ENCODE measurements at places on chromosomes 16 and 17. TPM values are rescaled to one million over a fixed set of nuclear protein-coding genes. Genes with fewer than 3 reads are reported as not detected.

GRCh38 chr17:10018461-10018891 is 113.4 kb upstream of the RCVRN start:
- peak; percentile 74 for DNase-seq

DNA sequence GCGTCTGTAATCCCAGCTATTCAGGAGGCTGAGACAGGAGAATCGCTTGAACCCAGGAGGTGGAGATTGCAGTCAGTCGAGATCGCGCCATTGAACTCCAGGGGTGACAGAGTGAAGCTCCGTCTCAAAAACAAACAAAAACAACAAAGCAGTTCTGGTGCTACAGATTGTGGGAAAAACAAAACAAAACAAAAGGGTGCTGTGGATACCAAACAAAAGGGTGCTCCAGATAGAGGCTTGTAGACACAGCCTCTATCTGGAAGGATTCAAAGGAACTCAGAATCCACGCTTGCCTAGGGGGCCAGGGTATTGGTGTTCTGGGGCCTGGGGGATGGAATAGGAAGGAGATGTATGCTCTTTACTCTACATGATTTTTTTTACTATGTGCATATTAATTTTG is 2.5 kb downstream of the MYLK3 start:
- no peak for DNase-seq

GRCh38 chr16:50276801-50277555 is 10.6 kb downstream of the ADCY7 start:
- DNase-seq = peak; percentile 60

DNA sequence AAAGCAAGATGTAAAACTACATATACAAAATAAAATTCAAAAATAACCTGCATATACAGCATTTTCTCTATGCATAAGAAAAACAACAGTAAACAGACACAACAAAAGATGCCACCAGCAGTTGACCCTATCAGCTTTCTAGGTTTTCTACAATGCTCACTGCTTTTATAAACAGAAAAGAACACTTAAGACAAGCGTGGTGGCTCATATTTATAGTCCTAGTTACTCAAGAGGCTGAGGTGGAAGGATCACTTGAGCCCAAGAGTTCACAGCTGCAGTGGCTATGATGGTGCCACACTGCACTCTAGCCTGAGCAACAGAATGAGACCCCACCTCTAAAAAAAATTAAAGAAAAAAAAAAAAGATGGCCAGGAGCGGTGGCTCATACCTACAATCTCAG is 46.5 kb upstream of the ATP2A3 start:
- no peak for DNase-seq

GRCh38 chr16:81837312-81837751 is 58.2 kb downstream of the PLCG2 start:
- peak; percentile 63 for DNase-seq

GRCh38 chr17:38547444-38547843 is 58.3 kb downstream of the SRCIN1 start:
- no peak for DNase-seq

The CTRB2 gene
- not detected for total RNA-seq

GRCh38 chr17:43125967-43126910 is 1.1 kb upstream of the BRCA1 start:
- peak; percentile 24 for DNase-seq

- peak; percentile 20 for DNase-seq
Measured at GRCh38 chr17:17304521-17304985, 1.4 kb downstream of the NT5M start.

GRCh38 chr16:75854152-75854551 is 127.9 kb upstream of the CPHXL start:
- no peak for DNase-seq

The PNMT gene
- 0.76 TPM for total RNA-seq

The CHRNE gene
- 0.99 TPM for total RNA-seq

The ASGR1 gene
- 0.32 TPM for total RNA-seq

- no peak for DNase-seq
Measured at GRCh38 chr17:42130310-42130936, 7.8 kb downstream of the HSPB9 start.

The TBC1D3 gene
- 1.7 TPM for total RNA-seq

The KRTAP9-2 gene
- total RNA-seq = not detected

The TM4SF5 gene
- not detected for total RNA-seq

The TRIM72 gene
- 0.05 TPM for total RNA-seq

The TMC7 gene
- not detected for total RNA-seq

The SLFN14 gene
- not detected for total RNA-seq

GRCh38 chr17:4301066-4301465 is 37.3 kb upstream of the ANKFY1 start:
- no peak for DNase-seq

- peak; percentile 66 for DNase-seq
Measured at GRCh38 chr16:47493381-47494337, 32.5 kb downstream of the PHKB start.

The LGALS9C gene
- 0.44 TPM for total RNA-seq

DNA sequence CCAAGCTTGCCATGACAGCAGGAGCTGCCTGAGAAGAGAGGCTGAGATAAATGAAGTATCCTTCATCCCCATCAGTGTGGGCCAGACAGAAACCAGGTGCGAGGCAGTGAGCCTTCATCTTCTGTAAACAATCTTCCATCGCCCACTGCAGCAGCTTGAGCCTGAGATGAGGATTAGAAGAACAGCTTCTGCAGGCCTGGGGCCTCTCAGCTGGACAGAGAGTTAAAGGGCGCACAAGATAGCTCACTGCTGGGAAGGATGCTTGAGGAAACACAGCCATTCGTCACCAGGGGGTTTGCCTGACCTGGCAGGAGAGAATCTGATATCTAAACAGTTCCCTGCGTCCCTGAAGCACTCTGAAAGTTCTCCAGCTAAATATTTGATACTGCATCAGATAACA is 27.1 kb downstream of the HOXB1 start:
- DNase-seq = no peak

GRCh38 chr17:77609553-77610517 is 348.7 kb upstream of the TNRC6C start:
- DNase-seq = peak; percentile 82

The TEX14 gene
- total RNA-seq = 0.53 TPM

DNA sequence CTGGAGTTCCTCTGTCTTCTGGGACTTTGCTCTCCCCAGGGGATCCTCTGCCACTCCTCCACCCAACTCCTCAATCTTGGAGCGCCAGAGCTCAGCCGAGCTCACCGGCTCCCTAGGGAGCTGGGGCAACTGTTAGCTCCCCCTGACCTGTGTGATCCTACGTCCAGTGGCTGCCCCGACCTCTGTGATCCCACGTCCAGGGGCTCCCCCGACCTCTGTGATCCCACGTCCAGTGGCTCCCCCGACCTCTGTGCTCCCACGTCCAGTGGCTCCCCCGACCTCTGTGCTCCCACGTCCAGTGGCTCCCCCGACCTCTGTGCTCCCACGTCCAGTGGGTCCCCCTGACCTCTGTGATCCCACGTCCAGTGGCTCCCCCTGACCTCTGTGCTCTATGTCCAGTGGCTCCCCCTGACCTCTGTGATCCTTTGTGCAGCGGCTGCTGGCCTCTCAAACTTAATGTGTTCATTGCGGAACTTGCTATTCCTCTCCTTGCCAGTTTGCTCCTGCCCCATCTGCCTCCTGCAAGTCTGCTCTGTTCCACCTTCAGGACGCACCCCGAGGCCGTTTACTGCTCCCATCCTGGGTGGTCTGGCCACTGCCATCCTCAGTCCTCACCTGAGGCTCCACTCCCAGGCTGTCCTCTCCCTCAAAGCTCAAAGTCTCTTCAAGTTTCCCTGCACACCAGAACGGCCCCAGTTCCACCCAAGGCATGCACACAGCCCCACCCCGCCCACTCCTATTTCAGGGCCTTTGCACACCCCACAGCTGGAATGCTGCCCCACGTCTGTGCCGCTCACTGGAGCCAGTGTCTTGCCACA is 2.8 kb downstream of the VPS9D1 start:
- DNase-seq = no peak

DNA sequence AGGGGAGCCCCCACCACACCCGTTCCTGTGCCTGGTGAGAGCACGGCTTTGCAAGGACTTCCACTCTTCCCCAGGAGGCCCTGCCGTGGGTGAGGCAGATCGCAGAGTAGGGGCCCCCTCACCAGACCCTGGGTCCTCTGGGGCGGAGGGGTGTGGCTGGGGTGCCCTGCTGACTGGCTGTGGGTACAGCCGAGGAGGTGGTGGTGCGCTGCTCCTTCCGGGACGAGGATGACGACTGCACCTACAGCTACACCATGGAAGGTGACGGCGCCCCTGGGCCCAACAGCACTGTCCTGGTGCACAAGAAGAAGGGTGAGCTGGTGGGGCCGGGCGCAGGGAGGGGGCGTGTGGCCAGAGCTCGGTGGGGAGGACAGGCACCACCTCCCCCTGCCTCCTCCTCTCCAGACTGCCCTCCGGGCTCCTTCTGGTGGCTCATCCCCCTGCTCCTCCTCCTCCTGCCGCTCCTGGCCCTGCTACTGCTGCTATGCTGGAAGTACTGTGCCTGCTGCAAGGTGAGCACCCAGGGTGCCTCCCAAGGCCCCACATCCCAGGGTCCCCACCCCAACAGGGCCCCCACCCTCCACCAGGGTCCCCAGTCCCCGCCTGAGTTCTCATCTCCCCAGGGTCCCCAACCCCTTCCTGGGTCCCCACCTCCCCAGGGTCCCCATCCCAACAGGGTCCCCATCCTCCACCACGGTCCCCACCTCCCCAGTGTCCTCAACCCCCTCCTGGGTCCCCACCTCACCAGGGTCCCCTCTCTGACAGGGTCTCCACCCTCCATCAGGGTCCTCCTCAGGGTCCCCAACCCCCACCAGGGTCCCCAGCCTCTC is 16.1 kb downstream of the ITGB4 start:
- DNase-seq = no peak

The PRR35 gene
- total RNA-seq = not detected

- DNase-seq = no peak
Measured at GRCh38 chr16:87658564-87659225, 56.4 kb downstream of the JPH3 start.

- DNase-seq = no peak
Measured at GRCh38 chr17:39108461-39109375, 42.7 kb downstream of the PLXDC1 start.

DNA sequence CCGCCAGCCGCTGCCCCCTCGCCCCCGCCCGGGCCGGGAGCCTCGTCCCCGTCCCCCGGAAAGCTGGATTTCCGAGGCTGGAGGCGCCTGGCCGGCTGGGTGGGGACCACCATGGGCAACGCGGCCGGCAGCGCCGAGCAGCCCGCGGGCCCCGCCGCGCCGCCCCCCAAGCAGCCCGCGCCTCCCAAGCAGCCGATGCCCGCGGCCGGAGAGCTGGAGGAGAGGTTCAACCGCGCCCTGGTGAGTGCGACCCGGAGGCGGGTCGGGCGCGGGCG is 266 bp downstream of the FMNL1 start:
- DNase-seq = no peak

DNA sequence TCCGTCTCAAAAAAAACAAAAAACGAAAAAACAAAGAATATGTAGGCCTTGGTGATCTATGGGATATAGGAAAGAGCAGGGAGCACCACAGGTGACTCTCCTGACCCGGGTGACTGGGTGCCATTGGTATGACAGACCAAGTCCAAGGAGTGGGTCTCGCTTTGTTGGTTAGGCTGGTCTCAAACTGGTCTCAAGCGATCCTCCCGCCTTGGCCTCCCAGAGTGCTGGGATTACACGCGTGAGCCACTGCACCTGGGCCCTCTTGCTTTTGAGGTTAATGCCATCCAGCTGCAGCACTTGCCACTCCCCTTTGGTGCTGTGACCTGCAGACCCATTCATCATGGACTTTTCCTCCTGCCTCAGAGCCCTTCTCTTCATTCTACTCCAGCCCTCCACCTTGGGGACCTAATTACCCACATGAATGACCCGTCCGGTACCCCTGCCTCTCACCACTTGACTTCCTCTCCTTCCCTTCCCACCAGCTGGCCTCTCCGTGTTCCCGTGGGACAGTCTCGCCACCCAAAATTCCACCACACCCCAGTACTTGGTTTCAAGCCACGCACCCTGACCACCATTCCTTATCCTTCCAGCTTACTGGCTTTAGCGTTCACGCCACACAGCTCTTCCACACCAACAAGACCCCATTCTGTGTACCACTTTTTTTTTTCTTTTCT is 3.2 kb upstream of the UBE2G1 start:
- peak; percentile 25 for DNase-seq

The MILR1 gene
- total RNA-seq = 9.4 TPM

The KREMEN2 gene
- 0.17 TPM for total RNA-seq

DNA sequence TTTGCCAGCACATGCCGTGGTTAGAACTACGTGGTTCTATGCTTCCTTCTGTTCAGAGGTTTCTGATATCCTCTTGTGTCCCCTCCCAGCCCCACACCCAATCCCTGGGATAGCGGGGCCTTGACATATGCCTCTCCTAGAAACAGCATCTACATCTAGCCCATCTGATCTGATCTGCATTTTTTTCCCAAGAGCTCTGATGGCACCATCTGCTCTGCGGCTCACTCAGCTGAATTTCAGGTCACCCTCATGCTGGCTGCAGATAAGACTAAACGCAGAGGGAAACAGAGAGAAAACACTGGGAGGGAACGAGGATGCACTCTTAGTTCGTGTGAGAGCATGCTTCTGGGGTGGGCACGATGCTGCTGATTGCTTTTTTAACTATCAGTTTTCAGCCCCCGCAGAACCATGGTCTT is 10.7 kb downstream of the WIPI1 start:
- DNase-seq = no peak

- no peak for DNase-seq
Measured at GRCh38 chr16:31704138-31704537, 169.5 kb upstream of the ZNF267 start.

The BAHCC1 gene
- 0.12 TPM for total RNA-seq

DNA sequence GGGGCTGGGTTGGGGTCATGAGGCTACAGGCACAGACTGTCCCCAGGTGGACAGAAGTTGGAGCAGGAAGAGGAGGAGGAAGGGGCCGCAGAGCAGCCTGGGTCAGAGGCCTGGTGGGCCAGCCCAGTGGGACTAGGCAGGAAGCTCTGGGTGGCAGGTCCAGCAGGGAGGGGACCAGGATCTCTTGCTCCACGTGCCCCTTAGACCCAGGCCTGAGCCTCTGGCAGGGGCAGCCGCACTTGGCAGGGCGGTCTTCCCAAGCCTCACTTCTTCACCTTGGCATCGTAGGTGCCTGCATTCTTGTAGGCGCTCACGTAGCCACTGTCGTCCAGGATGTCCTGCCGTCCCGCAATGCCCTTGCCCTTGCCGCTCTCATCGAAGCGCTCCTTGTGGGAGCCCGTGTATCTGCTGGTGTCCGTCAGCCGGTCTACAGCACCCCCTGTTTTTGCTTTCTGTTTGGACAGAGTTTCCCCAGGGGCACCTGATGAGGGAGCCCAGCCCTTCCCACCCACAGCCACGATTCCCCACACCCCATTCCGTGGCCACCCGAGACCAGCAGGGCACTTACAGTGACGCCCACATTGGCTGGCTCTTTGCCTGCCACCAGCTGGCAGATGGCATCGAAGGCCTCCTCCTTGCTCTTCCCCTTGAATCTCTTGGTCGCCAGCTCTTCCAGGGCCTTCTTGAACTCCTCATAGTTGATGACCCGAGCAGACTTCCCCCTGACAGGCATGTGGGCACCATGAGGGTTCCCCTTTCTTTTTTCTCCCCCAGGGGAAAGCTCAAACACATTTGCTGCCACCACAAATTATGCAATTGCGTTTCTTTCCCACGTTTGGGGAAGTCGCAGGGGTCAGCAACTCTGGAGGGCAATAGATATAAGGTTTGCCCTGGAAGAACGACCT is 3.1 kb downstream of the TPPP3 start:
- DNase-seq = peak; percentile 52

Measured in B cell (primary cell).